ENCODE measurements at places on chromosomes 5 and 9.

GRCh38 chr9:99680191-99680590 is 141.5 kb upstream of the NR4A3 start:
- DNase-seq: no peak

- no peak for DNase-seq
These were observed 196.2 kb downstream of the HSPA4 start for GRCh38 chr5:133247881-133248624.

- no peak for DNase-seq
These were observed 79.6 kb downstream of the SNCAIP start for GRCh38 chr5:122391621-122392020.

DNA sequence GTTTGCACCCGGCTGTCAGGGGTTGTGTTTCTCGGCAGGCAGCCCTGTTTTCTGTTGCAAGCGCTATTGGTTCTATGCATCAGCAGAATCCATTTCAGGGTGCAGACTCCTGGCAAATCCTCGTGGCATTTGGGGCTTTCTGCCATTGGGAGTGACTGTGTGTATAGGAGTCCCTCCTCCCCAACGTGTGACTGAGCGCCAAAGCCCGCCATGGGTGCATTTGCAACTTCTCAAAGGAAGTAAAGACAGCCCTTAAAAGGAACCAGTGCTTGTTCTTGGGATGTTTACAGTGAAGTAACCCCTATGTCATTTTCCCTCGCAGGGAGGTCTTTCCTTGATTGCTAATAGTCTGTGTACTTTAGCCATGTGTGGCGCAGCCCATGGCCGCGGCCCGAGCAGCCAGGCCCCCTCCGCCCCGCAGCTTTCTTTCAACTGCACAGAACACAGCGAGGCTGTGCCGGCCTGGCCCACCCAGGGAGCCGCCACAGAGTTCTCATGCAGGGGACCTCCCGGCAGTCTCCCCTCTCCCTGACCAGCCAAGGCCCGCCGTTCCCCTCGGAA is 175.6 kb downstream of the HSD17B3 start:
- no peak for DNase-seq

DNA sequence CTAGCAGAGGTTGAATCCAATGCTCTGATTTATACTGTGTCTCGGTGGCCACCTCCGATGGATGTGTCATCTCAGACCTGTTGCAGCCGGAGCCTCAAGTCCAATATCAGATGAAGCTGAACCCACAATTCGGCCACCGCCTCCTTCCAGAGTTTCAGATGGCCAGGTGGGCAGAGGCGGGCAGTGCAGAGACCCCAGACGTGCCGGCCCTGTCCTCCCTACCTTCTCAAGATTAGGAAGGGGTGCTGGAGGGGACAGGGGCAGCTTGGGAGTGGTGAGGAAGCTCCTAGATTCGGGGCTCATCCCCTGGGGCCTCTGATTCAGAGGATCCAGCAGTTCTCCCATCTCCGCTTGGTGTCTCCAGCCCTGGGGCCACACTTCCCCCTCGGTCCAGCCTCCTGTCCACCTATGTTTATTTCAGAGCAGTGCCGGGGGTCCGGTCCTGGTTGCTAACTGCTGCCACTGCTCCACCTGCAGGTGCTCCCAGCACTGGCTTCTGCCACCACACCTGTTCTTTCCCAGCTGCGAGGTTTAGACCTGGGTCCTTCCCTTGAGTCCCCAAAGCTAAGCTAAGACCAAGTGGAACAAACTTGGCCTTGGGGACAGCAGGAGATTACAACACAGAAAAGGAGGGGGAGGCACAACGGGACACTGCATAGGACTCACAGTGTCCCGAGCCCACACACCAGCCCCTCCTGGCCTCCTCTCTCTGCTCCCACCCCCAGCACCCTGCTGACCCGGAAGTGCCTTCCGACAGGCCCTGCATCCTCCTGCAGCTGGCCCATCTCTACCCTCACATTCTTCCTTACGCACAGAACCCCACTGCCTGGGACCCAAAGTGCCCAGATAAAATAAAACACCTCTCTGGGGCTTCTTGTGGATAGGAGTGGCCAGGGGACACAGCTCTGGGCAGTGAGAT is 81.6 kb downstream of the NTNG2 start:
- DNase-seq: no peak

- DNase-seq: no peak
These were observed 5.4 kb upstream of the MYORG start for GRCh38 chr9:34382054-34382453.

DNA sequence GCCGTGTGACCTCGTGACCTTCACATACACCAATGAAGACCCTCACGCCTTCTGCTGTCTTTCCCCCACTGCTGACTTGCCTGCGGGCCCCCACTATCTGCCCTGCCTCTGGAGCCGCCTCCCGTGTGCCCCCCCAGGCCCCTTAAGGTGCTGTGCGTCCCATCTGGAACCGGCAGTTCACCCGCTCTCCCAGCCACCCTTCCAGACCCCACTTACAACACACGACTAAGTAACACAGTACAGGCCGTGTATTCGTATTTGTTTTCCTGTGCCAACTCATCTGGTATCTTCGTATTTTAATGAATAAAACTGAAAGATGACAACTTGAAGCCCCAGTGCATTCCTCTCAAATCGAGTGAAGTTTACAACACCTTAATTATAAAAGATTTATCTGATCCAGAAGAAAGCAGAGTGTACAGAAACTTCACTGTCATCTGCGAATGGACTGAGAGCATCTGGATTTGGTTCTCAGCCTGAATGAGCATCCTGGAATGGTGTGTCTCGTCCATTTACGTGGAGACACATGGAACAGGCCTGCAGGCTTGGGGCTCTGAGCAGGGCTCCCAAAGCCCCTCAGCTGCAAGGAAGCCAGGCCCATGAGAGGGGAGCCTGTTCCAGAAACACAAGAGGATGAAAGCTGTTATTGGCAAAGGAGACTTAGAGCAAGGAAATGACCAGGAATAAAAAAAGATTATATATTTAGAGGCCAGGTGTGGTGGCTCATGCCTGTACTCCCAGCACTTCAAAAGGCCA is 21.9 kb upstream of the TERT start:
- no peak for DNase-seq

DNA sequence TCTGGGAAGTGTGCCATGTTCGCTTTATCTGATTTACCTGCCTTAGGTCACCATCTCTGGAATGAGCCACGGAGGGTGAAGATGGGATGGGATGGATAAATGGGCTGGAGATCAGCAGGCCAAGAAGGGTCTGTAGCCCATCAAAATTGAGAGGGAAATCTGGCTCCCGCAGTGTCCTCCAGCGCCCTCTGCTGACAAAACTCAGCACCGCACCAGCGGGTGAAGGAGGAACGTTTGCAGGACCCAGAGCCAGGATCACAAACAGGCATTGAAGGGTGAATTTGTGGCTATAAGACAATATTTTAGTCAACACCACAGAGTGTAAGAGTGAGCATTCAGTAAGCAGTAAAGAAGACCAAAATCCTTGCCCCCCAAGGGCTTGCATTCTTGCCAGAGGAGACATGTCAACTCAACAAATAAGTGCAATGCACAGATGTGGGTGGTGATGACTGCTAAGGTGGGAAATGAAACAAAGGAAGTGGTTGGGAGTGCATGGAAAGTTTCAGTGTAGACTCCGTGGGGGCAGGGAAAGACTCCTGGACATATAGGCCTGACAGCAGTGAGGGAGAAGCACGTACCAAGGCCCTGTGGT is 124.4 kb downstream of the TENT4A start:
- no peak for DNase-seq

- no peak for DNase-seq
These were observed 69.2 kb upstream of the PPP1R26 start for GRCh38 chr9:135410421-135410820.

DNA sequence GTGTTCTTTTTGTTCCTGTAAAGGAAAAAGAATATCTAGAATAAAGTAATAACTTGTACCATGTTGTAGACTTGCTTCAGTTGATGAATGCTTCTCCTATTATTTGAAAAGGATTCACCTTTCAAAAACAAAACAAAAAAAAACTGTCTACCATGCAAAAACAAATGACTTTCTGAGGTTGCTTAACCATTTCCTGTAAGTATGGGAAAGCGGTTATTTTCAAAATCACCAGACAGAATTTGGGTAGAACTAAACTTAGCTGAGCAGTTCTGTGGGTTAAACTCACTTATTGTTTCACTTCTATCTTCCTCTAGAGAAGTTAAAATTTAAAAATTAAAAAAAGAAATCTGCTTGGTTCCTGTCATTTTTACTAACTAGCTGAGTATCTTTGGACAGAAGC is 25.2 kb downstream of the LNPEP start:
- no peak for DNase-seq

DNA sequence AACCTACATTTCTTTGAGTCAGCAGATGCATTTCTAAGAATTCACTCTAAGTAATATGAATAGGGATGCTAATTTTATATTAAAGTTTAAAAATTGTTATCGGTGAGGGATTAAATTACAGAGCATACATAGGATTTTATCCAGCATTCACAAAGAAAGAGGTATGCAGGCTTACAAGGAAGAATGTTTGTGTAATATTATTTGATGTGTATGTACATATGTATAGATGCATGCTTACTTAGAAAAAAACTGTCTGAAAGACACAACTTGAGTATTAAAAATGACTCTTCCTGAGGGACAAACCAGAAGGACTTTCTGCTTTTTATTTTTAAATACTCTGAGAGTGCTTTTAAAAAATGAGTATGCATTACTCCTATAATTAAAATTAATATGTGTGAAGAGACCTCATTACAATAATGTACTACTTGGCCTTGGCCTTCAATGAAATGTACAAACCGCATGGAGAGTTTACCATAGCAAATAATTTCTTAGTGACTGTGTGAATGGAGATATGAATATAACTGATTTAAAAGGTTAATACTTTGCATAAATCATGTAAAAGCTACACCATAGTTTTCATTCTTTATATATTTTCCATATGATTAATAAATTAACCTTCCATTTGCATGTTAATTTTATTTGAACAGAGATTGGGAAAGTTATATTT is 77.0 kb downstream of the GDA start:
- DNase-seq: no peak

DNA sequence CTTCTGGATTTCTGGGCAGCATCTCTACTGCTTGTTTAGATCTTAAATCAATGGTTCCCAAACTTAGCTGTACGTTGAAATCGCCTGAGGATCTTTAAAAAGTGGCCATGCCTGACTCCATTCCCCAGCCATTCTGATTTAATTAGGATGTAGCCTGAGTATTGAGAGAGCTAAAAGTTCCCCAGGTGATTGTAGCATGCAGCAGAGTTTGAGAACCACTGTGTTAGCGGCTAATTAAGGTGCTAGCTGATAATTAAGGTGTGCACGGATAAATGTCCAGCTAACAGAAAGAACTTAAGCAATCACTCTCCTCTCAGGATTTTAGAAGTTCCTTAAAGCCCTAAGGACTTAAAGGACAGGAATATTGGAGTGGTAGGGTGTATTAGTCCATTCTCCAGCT is 89.1 kb downstream of the NMUR2 start:
- DNase-seq: no peak

GRCh38 chr9:10173561-10173960 is 439.2 kb downstream of the PTPRD start:
- DNase-seq: no peak

DNA sequence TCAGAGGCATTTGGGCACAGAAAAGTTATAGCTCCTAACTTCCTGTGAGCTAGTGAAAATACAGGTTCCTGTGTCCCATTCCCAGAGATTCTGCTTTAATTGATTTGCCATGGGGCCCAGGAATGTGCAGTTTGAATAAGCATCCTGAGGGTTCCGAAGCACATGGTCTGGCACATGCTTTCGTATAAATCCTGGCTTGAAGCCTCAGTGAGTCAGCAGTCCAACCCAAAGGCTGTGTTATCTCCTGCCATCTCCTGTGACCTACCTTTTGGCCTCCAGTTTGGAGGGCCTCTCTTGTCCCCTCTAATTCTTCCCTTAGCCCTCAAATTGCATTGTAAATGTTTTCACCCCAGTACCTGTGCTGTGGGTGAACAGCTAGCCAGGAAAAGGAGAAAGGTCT is 183.8 kb downstream of the NR3C1 start:
- DNase-seq: no peak

GRCh38 chr5:139140591-139141071 is 57.5 kb downstream of the SIL1 start:
- DNase-seq: no peak

GRCh38 chr9:123863164-123863855 is 66.6 kb downstream of the DENND1A start:
- DNase-seq: no peak

GRCh38 chr9:134432471-134432870 is 106.2 kb downstream of the RXRA start:
- no peak for DNase-seq

GRCh38 chr5:135878156-135878620 is 17.5 kb downstream of the IL9 start:
- DNase-seq: no peak

DNA sequence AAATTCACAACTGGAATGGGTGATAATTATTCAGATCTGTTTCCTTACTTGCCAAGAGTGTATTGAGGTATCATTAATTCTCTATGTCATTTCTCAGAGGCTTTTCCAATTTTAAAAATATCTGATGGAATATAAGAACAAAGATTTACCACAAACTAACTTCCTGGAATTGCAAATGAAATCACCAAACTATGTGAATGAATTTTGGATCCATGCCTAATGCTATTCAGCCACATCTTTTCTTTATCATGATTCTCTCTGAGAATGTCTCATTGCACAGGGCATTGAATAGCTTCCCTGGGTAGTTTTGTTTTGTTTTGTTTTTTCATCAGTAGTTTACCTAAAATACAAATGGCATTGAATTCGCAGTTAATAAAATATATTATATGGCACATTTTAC is 146.9 kb upstream of the FBN2 start:
- DNase-seq: no peak

GRCh38 chr9:129493002-129493705 is 127.7 kb downstream of the C9orf50 start:
- no peak for DNase-seq

DNA sequence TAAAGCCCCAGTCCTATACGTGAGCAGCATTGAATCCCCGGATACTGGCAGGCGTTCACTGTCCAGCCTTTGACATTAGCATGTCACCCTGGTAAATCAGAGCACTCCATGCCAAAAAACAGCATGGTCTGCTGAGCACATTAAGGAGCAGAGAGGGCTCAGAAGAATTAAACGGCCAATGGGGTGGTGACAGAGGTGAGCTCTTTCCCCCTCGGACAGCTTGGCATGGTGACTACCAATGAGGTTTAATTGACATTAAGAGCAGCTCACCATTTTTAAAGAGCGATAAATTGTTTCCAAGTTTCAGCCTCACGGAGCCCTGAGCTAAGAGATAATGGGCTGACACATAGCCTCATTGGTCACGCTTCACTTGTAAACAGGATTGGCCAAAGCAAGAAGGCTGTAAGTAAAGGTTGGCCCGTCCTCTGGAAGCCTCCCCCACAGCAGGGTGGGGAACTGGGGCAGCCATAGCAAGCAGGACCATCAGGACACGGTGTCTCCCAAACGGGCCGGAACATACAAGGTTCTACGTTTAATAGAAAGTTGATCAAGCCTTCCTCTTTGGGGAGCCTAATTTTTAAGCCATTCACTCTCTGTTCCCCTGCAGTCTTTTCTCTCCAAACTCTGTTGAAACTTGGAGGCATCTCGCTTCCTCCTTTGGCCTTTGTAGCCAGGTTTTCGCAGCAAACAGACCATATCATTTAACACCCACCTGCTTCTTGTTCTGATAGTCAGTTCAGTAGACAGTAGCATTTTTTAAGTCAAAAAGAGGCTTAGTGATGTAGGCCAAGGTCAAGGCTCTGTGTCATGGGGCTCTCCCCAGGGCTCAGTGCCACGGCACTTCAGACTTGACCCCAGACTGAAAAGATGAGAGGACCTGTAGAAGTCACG is 25.9 kb downstream of the QRFP start:
- DNase-seq: no peak

Measured in stimulated activated CD8-positive, alpha-beta memory T cell treated with anti-CD3 and anti-CD28 coated beads, Interleukin-15, amount 100 ng/mL, for 4 hours (primary cell).